ENCODE measurements at places on chromosomes 13 and 19. TPM values are rescaled to one million over a fixed set of nuclear protein-coding genes. Genes with fewer than 3 reads are reported as not detected.

- no peak for DNase-seq
These were observed 45.8 kb downstream of the MLLT1 start for GRCh38 chr19:6233827-6234511.

DNA sequence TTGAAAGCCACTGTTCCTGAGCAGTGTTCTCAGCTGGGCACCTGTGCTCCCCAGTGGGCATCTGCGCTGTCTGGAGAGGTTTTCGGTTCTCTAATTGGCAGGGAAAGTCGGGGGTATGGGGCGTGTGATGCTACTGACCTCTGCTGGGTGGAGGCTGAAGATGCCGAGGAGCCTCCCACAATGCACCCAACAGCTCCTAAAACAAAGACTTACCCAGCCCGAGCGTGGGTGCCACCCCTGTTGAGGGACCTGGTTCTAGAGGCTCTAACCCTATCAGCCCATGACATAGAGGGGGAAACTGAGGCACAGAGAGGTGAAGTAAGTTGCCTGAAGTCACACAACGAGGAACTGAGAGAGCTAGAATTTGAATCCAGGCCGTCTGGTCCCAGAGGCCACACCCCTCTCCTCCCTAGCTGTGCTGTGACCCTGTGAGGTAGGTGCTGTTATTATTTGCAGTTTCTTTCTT is 2.3 kb downstream of the SPACA4 start:
- no peak for DNase-seq

DNA sequence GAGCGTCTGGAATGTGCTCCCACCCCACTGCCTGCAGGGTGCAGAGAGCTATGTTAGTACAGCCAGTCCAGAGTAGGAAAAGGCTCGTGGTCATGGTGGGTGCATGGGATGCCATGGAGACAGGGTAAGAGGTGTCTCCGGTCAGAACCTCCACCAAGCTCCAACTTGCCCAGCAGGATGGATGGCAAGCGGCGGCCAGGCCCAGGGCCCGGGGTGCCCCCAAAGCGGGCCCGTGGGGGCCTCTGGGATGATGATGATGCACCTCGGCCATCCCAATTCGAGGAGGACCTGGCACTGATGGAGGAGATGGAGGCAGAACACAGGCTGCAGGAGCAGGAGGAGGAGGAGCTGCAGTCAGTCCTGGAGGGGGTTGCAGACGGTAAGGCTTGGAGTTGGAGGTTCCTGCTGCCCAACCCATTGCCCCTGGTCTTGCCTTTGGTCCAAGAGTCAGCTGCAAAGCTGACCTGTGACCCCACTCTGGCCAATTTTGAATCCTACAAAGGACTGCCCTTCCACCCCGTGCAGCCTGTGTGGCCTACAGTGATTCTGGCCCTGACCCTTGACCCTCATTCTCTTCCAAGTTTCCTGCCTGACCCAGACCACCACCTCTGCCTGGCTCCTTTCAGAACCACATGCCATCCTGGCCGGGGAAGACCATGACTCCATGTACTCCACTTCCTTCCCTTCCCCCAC is 14.7 kb downstream of the POLD1 start:
- DNase-seq: no peak

DNA sequence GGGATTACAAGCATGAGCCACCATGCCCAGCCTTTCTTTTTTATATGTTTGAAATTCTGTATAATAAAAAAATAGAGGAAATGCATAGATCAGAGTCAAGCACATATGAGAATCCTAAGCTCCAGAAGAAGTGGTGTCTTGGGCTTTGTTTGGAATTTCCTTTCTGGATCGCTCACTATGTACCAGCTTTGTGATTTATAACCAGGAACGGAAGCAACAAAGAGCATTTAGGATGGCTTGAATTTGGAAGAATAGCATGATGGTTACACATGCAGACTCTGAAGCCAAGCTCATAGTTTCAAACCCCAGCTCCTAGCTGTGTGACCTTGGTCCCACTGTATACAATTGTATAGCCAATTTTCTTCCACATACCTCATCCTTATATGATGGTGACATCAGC is 28.0 kb upstream of the SLC15A1 start:
- DNase-seq: no peak

LHB gene
- not detected for total RNA-seq

ISYNA1 gene
- 22.8 TPM for total RNA-seq

All from left lung (tissue), 14 donors.